Activated CD4-positive, alpha-beta T cell treated with anti-CD3 and anti-CD28 coated beads for 24 hours (primary cell): ENCODE measurements at places on chromosomes 13 and 19.

DNA sequence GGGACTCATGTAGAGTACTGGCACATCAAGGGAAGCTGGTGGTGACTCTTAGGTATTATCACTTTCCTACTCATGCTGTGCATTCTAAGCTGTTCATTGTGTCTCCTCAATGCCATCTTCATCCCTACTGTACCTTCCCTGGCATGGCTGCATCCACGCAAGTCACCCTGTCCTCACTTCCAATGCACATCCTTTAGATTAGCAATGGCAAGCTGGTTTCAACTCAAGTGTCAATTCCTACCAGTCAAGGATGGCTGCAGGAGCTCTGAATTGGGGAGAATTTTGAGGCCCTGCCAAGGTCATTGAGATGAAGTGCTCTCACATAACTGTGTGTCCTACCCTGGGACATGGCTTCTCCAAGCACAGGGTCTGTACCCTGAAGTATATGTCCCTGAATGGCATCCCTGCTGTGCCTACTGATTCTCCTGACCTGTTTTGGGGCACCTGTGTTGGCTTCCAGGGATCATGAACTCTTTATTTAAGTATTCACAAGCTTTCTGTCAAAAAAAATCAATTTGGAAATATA lies 24.6 kb downstream of the COL4A1 start:
- DNase-seq, result no peak

DNA sequence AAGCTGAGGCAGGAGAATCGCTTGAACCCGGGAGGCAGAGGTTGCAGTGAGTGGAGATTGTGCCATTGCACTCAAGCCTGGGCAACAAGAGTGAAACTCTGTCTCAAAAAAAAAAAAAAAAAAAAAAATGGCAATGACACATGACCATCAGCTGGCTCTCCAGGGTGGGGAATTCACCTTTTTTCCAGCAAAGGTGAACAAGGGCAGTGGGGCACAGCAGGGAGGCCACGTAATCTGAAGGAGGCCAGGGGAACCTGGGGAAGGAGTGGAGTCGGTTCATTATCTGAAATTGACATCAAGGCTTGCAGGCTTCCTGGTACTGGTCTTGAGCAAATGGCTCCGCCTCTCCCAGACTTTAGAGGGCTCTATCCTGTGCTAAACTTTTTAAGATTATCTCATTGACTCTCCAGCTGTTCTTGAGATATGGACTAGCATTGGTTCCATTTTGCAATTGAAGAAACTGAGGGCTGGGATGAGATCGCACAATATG lies 28.1 kb downstream of the KEAP1 start:
- DNase-seq, result no peak

DNA sequence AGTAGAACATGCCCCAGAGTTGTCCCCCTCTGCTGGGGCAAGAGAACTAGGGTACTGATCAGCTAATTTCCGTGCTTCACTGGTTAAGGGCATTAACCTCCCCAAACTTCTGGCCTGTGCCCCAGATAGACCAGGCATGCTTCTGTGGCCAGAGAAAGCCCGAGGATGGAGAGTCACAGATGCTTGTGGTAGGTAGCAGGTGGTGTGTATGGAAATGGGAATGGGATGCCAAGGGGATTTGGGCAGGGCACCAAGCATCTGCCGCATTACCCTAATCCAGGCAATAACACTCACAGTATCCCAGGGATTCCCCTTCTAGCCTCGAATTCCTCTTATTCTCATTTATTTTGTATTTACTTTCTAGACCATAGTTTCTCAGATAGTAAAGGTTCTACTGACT lies 124.8 kb upstream of the KLF12 start:
- DNase-seq, result no peak

GRCh38 chr19:1247748-1248138 lies 640 bp upstream of the MIDN start:
- DNase-seq, result no peak

DNA sequence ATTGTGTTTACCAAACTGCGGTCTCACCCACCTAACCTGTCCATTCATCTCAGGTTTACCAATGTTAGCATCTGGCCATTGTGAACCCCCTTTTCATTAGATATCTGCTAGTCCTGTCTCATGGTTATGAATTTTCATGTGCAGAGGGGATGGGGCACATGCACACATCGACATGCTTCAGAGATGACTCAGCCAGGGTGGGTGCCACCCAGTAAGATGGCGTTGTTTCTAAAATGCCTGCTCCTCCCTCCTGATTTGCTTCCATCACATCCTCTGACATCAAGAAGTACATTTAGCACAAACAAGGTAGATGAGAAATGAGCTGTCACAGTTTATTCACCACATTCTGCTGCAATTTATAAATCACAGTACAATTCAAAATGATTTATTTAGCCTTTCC lies 51.3 kb downstream of the GPALPP1 start:
- DNase-seq, result no peak
